Mucosa of descending colon (tissue), 3 donors: ENCODE measurements at places on chromosomes 3 and 15. TPM values are rescaled to one million over a fixed set of nuclear protein-coding genes. Genes with fewer than 3 reads are reported as not detected.

GUCA1C gene
- not detected for total RNA-seq

KCNH8 gene
- 1.1 TPM for total RNA-seq

RBM6 gene
- total RNA-seq = 75.6 TPM

PPP1R14D gene
- total RNA-seq = 154 TPM

GRM2 gene
- 0.14 TPM for total RNA-seq

UBA7 gene
- 139 TPM for total RNA-seq

WNT5A gene
- total RNA-seq = 3.6 TPM

IP6K1 gene
- 39.5 TPM for total RNA-seq

AHSG gene
- total RNA-seq = not detected

CHRNB4 gene
- 0.29 TPM for total RNA-seq

CFAP44 gene
- total RNA-seq = 16.7 TPM
